Lower leg skin (tissue), 4 donors: ENCODE measurements at places on chromosomes 12 and 14.

- no peak for DNase-seq
Observed at GRCh38 chr12:20128928-20129327, 239.4 kb upstream of the PDE3A start.

DNA sequence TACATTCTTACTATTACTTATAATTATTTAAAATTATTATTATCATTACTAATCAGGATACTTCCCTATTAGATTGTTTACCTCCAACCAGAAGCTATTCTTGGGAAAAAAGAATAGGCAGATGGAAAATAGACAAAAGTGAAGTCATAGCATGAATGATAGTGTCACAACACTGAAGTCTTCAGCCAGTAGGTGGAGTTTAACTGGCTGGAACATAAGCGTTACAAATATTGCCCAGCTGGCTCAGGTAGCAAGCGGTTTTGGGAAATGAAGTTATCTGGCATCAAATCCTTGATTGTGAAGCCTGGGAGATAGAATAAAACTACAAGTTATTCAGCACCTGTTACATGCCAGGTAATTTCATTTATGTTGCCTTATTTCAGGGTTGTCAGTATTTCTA, 762.9 kb downstream of the C12orf50 start:
- DNase-seq: no peak

- no peak for DNase-seq
Observed at GRCh38 chr12:124566997-124567672, at the start of gene NCOR2. Gene NCOR2, minus strand, starts transcription at chr12:124567612. Its CDS starts 72,361 bp downstream, at chr12:124495251.

DNA sequence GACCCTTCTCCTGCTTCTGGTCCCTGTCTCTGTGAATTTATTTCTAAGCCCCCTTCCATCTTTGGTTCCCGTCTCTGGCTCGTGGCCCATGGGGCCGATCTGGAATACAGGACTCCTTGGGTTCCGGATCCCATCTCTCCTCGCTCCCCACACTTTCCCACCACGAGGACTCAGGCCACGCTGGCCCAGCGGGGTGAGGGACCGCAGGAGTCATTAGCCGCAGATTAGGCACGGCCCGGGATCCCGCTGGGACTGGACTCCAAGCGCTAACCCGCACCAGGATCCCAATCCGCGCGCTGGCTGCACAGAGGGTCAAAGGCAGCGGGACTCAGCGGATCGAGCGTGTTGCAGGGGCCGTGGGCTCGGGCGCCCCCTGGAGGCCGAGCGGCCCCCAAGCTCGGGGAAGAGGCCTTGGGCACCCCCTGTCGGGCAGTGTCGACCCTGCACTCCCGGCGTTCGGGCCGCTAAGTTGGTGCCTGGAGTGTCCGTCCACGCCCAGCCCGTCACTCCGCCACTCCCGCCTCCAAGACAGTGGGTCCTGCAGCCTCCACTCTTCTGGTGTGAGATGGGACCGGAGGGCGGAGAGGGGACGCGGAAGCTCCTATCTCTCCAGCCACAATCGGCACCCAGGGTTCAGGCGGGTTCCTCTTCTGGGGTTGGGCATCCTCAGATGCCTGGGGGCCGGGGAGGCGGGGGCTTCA, 9.5 kb downstream of the SHMT2 start:
- peak; percentile 84 for DNase-seq

- DNase-seq: no peak
Observed at GRCh38 chr12:43285159-43285598, 266.8 kb downstream of the ADAMTS20 start.

- DNase-seq: no peak
Observed at GRCh38 chr12:44603701-44604100, 272.4 kb downstream of the NELL2 start.

GRCh38 chr12:92418381-92418780, 272.7 kb upstream of the BTG1 start:
- DNase-seq: no peak

DNA sequence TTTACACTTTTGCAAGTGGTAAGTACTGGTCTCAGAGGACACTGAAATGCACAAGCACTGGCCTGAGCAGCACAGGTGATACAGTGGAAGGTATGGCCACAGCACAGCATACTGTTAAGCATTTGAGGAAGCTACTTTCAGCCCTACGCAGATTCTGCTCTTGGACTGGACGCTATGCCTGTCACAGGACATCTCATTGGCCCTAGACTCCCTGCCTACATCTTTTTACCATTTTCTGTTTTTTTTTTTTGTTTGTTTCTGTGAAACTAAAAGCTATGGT, 144.2 kb upstream of the ABCD2 start:
- DNase-seq: no peak

DNA sequence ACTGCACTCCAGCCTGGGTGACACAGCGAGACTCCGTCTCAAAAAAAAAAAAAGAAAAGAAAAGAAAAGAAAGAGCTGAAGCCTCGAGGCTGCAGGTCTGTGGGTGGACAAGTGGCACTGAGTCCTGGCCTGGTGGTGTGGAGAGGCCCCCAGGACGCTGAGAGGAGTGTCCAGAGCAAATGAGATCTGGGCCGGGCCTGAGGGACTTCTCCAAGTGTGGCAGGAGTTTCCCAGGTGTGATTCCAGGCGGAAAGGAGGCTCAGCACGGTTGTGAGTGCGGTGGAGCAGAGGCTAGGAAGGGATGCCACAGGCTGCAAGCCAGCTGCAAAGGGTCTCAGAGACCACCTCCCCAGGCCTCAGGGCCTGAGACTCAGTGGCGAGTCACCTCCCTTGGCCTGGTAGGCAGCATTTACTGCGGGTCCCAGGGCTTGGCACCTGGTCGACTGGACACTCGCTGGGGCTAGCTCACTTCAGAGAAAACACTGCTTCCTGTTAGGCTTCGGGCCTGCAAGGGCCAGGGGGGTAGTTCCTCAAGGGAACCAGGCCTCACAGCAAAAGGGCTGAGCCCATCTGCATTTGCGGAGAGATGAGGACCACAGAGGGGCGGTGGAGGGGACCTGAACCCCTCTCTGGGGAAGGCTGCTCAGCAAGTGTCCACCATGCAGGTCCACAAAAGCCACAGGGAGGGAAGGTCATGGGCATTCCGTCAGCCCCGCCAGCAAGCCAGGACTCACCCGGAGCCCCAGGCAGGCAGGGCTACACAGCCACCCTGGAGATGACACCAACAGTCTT, 11.7 kb downstream of the TTC7B start:
- no peak for DNase-seq
